ENCODE measurements at places on chromosomes 3 and 15. TPM values are rescaled to one million over a fixed set of nuclear protein-coding genes. Genes with fewer than 3 reads are reported as not detected.

GALNT15 gene
- total RNA-seq: 211 TPM

P2RY1 gene
- 55.6 TPM for total RNA-seq

DNA sequence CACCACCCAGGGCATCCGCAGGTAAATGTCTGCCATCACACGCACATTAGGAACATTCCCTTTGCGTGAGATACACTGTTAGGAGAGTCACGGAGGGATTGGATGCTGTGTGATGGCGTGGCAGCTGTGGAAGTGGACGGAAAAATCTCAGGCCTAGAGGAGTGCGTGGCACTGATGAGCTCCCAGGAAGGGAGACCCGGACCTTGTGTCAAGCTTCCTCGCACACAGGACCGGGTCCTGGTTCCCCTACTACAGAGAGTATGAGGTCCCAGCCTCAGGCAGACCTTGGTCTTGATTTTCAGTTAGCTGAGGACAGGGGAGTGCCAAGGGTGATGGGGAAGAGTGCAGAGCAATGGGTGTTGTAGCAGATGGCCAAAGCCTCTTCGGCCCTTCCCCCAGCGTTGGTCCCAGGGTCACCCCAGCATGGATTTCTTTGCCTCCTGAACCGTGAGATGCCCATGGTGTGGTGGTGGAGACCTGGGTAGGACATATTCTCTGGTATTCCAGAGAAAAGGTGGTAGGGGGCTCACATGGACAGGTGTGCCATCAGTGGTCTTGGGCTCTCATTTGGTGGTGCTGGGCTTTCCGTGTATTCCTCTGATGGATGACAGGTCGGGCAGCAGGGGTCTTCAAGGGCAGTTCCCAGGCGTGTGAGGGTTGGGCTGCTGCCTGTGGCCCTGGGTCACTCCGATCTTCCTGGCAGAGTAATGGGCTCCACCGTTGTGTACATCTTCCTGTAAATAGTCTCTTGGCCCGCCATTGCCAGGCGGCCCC, 105.1 kb downstream of the SNRPN start:
- DNase-seq: no peak

DNA sequence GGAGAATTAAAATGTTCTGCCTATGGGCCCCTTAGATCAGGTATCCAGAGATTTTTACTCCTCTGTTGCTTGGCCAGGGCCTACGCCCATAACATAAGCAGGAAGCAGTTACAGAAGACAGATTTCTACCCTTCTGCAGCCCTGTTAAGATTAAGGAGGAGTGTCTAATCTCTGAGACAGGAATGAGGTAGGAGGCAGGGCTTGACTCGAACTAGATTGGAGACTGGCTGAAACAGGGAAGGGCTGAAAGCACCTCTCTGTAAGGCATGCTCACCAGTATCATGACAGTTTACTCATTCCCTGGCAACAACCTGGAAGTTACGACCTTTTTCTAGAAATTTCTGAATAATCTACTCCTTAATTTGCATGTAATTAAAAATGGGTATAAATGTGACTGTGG, 16.7 kb downstream of the PLA2G4D start:
- DNase-seq: no peak

DNA sequence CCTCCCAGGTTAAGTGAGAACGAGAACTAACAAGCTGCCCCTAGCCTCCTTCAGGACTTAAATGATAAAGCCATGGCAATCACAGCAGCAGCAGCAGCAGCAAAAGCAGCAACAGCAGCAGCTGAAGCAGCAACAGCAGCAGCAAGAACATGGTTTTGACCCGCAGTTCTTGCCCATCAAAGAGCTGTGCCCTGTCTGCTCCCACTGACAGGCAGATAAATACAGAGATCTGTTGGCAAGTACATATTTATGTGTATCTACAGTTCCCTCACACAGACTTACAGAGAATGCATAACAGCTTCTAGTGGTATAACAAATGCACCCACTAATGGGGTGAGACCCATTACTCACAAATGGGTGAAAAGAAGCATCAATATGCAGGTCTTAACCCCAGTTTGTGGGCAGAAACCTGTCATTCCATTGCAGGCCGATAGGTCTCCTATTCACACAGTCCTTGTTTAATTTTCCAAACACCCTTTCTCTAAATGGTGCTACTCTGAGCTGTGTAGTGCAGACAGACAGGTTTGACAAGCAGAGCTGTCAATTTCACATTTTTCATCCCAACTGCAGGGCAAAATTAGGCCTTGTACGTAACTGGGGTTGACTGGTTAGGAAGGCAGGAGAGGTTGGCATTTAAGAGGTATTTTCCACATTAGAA, 316.3 kb downstream of the TIGIT start:
- no peak for DNase-seq

REC114 gene
- not detected for total RNA-seq

DNA sequence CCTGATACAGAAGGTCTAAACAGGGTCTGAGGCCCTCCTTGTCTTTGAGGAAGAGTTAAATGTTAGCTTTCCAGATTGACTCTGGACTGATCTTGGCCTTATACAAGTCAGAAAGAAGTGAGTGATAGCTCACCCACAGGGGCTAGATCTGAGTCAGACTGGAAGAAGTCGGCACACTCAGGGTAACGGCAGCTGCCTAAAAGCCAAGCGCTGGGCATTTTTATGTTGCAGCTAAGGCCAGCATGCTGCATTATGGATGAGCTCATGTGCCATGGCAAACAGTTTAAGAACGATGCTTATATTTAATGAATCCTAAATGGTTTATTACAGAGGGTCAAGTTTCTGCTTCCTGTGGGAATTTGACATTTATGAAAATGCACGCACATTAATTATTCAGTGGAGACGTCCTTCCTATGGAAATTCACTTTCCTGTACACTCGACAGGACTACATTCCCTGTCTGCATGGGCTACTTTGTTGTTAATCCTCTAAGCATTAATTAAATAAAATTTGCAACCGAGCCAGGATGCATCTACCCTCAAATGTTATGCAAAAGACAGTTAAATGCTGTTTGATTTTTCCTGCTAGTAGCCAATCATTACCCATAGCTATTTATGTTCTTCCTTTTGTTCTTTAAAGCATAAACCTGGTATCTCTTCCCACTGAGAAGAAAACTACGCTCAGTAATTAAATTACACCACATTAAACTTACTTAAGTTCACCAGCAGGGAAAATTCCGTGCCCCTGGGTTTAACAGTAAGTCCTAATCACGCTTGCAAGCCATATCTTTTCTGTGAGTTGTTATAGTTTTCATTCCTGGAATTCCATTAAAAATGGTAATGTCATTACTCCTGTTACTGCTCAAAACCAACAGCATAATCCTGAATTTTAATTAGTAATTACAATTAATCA, 762.7 kb upstream of the CFAP20DC start:
- no peak for DNase-seq

DNA sequence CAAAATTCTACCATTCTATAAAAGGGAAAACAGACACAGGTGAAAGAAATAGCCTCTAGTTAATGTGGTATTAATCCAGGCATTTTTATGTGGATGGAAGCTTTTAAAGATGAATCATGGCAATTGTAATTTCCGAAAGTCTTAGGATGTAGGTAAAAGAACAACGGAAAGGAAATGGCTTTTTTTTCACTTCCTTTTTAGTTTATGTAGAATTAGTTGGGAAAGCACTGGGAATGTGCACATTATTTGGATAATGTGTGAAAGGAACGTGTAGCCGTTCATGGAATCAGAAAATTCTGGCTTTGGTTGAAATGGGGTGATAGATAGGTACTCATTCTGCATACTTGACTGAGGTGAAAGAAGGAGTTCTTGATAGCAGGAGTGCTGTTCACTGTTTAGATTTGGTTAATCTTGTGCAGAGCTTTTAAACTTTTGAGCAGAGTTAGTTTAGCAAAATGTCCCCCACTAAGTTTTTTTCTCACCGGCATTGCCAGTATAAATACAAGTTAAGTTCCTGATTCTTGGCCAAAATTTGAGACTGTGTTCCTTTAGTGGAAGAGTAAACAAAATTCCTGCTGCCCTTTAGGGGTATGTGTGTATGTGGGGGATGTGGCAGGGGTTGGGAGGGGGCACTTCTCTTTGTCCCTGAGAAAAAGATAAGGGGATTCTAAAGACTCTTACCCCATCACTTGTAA, 20.2 kb upstream of the UTS2B start:
- no peak for DNase-seq

DNA sequence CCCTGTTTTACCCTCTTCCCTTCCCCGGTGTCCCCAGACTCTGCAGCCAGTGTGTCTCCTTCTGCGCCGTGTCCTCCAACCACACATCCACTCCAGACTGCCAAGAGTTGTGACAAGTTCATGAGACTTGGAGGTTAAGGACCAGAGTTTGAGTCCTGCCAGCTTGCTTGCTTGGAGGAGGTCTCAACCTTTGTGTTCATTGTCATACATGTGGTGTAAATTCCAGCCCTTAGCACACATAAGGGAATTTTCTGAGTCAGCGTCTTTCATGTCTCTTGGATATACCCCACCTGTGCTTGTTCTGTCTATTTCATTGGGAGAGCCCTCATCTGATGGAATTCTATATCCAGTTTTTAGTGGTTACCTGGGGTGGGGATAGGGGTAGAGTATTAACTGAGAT, 13.3 kb downstream of the CORO2B start:
- no peak for DNase-seq

DNA sequence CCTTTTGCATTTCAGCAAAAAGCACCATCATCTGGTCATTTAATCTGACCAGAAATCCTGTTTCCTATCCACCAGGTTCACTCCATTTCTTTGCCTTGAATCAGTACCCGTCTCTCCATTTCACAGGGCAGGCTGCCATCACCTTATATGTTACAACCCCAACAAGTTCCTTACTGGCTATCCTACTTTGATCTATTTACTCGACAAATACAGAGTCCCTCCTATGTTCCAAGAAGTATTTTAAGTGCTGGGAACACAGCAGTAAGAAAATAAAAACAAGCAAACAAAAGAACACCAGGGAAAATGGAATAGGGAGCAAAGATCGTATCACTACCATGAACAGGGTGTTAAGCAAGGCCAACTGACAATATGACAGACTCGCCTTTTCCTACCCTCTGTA, 295.2 kb upstream of the WNT5A start:
- no peak for DNase-seq

DNA sequence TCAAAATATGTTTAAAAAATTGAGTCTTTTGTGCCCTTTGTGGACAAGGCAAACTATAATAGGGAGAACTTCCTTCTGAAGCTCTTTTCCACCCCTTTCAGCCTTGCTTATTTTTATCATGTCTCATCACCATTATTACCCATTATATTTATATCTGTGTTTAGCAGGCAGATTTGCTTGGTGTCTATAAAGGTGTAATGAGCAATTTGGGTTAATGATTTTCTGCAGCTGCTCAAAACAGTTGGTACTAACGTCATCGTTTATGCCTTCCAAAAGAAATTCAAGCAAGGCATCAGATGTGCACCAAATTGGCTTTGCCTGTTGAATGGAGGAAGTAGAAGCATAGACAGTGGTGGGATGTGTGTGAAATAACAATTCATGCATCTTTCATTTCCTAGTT, 483.7 kb upstream of the SGO1 start:
- no peak for DNase-seq

GRM2 gene
- total RNA-seq: under 0.01 TPM

GRCh38 chr15:49323207-49323606, 99.8 kb upstream of the FGF7 start:
- DNase-seq: no peak

- no peak for DNase-seq
Observed at GRCh38 chr3:13658681-13659080, 109.8 kb downstream of the FBLN2 start.

GRCh38 chr15:88890495-88890894, 4.8 kb downstream of the HAPLN3 start:
- no peak for DNase-seq

DNA sequence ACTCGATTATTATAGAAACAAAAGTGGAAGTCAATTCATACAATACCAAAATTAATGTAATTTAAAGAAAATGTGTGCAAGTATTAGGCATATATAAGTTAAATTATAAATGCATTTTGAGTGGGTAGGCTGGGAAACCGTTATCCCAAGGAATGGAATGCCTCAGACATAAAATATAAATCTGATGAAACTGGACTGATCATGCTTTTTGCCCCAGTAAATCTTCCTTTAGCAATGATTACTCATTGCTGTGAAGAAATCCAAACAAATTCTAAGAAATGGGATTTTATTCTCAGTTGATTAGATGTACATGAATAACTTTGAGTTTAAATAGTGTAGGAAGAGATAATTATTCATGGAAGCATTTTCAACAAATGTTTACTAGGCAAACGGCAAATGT, 185.5 kb upstream of the KCNMB2 start:
- DNase-seq: no peak

DNA sequence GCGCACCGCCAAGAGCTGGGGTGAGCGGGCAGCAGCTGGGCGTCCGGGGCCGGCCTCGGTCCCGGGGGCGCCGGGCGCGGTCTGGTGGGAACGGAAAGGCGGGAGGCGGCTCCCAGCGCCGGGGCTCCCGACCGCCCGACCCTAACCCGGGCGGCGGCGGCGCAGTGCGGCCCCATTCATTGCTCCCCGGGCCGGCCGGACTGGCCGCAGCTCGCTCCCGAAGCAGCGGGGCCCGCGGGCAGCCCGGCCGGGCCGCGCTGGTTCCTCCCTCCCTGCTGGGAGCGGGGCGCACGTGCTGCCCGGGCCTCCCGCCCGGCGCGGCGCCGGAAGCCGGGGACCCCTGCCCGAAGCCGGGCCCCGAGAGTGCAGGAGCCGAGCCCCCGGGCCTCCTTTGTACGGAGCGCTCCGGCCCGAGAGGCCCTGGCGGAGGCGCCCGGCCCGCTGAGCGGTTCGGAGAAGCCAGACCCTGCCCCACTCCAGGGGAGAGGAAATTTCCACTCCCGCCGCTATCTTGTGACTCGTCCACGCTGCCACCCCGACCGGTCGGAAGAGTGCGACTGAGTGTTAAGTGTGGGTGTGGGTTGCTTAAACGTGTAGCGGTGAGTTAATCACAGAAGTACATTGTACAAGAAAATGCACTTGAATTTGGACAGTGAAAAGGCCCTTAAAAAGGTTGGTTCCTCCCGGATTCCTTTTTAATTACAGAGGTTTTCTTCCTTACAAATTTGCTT, 613 bp downstream of the ATP1B3 start:
- DNase-seq: peak; percentile 83

GRCh38 chr15:81007428-81008064, 6.8 kb downstream of the TLNRD1 start:
- DNase-seq: no peak

FBXL2 gene
- 10.3 TPM for total RNA-seq

ANKRD63 gene
- total RNA-seq: not detected

DNA sequence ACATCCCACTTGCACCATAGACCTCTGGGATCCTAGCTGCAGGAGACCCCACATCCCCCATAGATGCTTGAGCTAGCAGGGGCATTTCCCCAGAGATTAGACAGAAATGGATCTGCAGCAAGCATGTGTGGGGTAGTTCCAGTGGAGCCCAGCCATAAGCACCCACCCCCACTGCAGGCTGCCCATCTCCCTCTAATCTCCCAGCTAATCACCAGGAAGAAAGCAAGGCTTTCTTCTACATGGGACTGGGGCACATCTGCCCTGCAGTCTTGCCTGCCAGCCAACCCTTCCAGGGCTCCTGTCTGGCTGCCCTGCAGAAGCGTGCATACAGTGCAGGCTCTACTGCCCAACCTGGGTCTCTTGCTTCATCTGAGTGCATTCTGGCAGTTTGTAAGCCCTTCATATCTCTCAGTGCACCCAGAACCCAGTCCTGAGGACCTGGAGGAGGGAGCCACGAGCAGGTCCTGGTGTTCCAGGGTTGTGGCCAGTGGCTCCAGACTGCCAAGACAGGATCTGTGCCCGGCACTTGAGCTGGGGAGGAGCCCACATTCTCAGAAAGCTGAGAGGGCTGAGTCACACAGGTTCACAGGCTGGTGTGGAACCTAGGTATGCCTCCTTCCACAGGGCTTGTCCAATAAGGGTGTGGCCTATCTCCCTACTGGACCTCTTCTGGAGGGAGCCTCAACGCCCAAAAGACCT, 49.9 kb upstream of the IGSF11 start:
- DNase-seq: no peak
